Bladder microvascular endothelial cell (primary cell): ENCODE measurements at places on chromosomes 1 and 21. TPM values are rescaled to one million over a fixed set of nuclear protein-coding genes. Genes with fewer than 3 reads are reported as not detected.

The OPRD1 gene
- under 0.01 TPM in 1 of 2 replicates, not detected in the other for total RNA-seq

The LCE2C gene
- total RNA-seq = not detected in 2 replicates

The CD53 gene
- total RNA-seq = not detected in 2 replicates

The CD52 gene
- total RNA-seq = not detected in 2 replicates
